AML-193 (cell line): ENCODE measurements at places on chromosomes 1 and 21.

DNA sequence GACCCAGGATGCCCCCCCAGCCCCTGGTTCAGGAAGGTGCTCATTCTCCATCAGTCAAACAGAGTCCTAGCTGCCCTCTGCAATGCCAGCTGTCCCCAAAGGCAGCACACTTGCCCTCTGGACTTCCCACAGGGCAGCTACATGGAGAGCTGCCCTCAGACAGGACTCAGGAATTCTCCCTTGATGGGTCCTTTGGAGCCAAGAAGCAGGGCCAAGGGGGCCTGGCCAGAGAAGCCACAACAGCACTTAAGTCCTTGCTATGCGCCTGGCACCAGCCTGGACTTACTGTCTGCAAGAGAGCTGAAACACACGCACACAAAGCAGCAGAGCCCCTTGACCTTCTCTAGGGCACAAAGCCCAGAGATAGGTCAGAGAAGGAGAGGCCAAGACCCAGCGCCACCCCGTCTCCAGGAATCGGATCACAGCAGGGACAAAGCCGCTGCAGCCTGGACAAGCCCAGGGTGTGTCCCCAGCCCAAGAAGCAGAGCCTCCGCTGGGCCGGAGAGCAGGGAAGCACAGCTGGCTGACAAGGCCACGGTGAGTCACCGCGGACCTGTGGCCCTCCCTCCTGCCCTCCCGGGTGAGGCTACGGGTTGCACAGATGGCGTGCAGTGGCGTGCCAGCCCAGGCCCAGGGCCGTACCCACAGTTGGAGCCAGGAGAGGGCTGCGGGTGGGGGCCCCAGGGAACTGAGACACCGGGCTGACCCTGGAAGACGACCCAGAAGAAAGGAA is 1.7 kb downstream of the WNT9A start:
- no peak for DNase-seq

GRCh38 chr1:94270801-94271203 is 33.4 kb upstream of the ARHGAP29 start:
- no peak for DNase-seq

GRCh38 chr1:59703226-59703917 is 111.4 kb upstream of the HOOK1 start:
- no peak for DNase-seq

DNA sequence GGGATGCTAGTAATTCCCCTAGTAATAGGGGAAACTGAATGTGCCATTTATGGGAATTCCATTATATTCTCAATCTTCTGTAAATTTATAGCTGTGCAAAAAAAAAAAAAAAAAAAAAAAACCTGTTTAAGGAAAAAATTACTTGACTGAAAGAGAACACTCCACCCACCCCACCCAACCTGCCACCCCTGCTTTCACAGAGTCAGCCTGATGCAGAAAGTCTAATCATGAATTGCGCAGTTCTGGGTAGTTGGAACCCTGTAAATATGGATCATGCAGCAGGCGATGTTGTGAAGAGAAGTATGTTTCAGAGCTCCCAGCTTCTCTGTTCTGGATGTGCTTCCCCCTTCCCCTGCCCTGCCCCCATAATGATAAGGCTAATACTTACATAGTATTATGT is 19.6 kb upstream of the LAMC2 start:
- no peak for DNase-seq

DNA sequence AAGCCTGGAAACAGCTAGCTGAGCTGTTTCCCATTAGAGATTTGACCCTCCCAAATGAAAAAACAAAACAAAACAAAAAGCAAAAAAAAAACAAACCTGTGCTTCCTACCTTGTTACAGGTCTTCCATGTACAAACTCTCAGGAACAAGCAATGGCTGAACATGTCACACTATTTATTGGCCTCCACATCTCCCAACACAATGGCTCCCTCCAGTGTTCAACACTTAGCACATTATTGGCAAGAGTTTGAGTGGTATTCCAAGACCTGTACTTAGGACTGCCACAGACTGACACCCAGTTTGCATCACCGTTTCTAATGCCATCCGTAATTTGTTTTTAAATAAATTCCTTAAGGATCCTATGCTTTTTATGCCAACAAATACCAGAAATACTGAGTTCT is 195.0 kb upstream of the OLFM3 start:
- peak; percentile 15 for DNase-seq

DNA sequence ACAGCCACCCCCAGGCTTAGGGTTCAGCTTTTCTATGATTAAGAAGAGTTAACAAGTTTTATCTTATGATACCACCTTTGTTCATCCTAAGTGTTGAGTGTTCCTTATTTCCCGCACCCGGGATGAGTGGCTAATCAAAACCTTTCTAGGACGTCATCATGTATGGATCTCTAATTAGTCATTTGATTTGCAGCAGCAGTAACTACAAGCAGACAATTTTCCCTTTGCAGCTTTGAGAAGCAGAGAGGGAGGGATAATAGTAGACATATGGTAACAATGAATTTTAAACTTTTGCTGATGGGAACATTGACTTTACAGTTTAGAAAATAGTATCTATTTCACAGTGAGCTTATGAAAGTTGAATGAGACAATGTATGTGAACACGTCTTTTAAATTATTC is 30.8 kb upstream of the SLC35F3 start:
- DNase-seq, result no peak

GRCh38 chr1:30682396-30683275 is 40.7 kb downstream of the MATN1 start:
- no peak for DNase-seq

DNA sequence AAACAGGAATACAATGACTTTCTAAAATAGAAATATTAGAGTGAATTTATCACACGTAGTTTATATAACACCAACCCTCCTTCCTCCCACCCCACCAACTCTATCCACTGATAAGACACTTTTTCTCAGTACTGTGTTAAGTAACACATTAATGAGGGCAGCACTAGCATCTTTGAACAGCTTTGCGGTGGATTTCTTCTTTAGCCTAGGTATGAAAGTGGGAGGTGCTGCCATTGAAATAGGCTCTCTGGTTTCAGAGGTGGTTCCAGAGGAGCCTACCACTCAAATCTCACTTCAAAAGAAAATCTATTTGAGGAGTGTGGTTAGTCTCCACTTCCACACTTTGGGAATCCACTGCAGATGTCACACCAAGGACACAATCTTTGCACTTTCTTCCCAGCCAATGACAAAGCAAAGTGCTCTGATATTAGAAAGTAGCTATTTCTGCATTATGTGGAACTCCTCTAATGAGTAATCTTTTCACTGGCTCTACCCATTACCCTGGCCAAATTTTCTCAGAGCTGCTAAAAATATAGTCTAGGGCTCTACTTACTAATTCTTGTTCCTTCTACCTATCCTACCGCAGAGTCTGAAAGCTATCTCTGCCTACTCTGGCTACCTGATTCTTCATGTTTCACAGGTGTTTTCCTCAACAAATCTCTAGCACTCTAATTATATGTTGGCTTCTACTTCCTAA is 1667.8 kb downstream of the MRPL39 start:
- no peak for DNase-seq

DNA sequence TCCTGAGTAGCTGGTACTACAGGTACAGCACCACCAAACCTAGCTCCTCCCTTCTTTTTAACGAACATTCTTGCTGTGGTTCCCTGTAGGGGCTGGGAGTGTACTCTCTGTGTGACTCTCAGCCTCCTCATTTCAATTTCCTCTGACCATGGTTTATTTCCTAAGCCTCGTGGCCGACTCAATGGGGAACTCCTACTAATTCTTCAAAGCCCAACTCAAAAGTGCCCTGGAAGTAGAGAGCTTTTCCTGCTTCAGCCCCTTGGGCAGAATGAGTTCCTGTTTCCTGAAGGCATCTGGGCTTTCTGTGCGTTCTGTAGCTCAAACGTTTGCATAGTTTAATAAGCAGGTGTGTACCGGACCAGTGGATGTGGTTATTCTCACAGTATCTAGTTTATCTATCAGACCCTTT is 70.9 kb upstream of the ACOT11 start:
- peak; percentile 49 for DNase-seq

DNA sequence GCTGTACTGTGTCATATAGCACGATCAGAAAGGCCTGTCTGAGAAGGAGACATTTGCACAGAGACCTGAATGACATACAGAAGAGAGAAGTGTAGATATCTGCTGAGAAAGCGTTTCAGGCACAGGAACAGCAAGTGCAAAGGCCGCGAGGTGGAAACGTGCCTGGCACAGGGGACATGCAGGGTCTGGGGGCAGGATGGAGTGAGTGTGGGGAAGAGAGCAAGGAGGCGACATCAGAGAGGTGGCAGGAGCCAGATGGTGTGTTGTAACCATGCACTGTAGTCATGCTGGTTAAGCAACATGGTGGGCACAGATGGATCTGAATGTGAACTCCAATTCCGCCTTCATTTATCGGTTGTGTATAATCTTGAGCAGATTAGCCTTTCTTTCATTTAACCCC is 13.0 kb downstream of the KRTCAP2 start:
- DNase-seq, result no peak

DNA sequence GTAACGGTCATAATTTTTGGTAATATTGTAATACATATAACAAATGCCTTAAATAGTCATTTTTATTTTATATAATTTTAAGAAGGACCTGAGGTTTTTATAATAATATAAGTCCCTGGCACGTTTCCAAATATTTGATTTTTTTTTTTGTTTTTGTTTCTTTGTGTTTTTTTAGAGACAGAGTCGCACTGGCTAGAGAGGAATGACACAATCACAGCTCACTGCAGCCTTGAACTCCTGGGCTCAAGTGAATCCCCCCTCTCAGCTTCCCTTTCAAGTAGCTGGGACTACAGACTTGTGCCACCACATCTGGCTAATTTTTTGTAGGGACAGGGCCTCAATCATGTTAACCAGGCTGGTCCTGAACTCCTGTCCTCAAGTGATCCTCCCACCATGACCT is 29.7 kb downstream of the ARHGAP29 start:
- no peak for DNase-seq

GRCh38 chr1:169129109-169129784 is 22.8 kb downstream of the ATP1B1 start:
- DNase-seq, result no peak

DNA sequence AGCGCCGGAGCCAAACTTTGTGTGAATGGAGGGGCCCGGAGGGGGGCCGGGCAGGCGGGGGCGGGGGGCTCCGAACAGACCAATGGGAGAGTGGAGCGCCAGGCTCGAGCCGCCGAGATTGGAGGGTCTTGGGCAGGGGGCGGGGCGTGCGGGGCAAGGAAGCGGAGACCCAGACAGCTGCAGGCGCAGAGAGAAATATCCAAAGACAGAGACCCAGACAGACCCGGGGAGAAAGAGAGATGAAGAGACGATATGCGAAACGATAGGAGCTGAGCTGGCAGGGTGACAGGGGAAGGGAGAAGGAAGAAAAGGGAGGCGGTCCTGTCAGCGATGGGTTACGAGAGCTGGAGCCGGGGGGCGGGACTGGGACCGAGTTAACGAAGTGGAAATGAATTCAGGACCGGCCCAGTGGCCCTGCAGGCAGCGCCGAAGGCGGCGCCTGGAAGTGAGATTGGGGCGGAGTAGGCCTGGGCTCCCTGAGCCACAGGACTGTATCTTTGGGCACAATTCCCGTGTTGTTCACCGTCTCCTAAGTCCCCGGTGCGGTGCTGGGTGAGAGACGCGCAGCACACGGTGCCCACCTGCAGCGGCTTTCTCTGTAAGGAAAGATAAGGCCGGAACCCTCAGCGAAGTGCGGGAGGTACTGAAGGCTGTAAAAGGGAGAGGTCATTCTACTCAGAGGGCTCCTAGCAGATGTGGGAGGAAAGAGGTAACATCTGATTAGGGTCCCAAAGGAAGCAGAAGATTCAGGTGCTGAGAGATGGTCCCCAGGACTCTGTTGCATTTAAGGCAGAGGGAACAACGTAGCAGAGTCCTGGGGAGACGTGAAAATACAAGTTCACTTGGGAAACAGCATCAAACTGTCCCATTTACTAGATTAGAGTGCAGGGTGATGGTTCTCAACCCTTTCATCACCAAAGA is 543 bp upstream of the KCNJ10 start:
- DNase-seq, result no peak

GRCh38 chr1:81920245-81920740 is 119.6 kb downstream of the ADGRL2 start:
- DNase-seq, result no peak

GRCh38 chr1:67609577-67610341 is 75.2 kb upstream of the GADD45A start:
- DNase-seq, result no peak

DNA sequence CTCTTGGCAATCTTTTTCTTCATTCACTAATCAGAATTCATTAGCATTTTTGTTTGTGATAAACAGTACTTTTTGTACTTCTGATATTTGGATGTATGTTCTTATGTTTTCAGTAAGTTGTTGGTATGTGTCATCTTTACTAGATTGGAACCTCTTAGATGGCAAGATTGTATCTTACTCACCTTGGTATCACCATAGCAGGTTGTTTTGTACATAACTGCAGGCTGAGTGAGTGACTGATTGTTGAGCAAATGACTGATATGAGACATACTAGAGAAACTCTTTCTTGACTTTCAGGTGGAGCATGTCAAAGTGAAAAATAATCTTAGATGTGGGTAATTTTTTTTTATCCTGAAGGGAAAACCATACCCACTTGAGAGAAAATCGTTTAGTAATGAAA is 173.7 kb downstream of the CLEC20A start:
- no peak for DNase-seq

DNA sequence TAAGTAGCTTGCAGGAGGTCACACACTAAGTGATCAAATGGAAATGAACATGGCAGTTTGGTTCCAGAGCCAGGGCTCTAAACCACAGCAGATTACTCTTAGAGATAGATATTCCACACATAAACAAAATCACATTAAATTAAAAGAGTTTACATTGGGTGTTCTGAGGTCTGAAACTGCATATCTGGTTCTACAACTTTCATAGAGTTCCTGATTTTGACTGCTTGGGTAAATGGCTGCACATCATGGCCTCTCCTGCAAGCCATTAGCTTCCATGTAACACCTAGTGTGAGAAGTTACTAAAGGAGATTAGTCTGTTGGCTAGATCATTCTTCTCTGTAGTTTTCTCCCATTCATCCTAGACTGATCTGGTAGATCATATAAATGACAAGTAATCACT is 12.8 kb upstream of the XCL2 start:
- no peak for DNase-seq

DNA sequence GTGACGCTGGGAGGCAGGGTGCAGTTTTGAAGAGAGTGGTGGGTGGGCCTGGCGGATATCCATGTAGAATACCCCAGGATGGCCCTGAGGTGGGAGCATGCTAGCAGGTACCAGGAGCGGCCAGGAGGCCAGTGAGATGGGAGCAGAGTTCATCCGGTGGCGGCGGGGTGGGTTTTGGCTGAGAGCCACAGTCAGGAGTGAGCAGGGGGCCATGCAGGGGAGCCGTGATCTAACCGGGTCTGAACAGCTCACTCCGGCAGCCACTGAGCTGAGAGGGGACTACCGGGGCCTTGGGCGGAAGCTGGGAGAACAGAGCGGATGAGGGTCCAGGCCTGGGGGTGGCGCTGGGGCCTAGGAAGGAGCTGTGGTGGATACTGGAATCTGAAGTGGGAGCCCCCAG is 47.6 kb upstream of the LRP8 start:
- DNase-seq, result no peak
